ENCODE measurements at places on chromosomes 11 and 22. TPM values are rescaled to one million over a fixed set of nuclear protein-coding genes. Genes with fewer than 3 reads are reported as not detected.
A peak's percentile ranks its signal among the peaks of the same experiment; 100 is the strongest.

- no peak for DNase-seq
These were observed 15.1 kb downstream of the CDKN1C start for GRCh38 chr11:2870460-2870859.

Gene SEC14L2
- 0.71 TPM for total RNA-seq

GRCh38 chr11:2670541-2671100, 29.2 kb downstream of the KCNQ1OT1 start:
- DNase-seq, result no peak

DNA sequence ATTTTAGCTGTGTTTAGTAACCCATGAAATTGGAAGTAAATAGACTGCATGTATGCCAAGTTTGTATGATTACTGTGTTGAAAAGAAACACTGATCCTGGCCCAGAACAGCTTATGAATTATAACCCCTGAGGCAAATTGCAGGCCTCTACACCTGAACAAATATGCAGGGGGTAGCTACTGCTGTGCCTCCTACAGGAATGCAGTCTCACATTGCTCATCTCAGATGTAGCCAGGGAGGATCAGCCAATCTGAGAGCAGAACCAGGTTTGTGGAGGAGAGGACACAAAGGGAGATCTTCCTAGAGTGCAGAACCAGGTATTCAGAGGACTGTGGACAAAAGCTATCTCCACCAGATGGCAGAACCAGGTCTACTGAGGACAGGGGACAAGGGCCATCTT, 442.2 kb upstream of the DDI1 start:
- no peak for DNase-seq

DNA sequence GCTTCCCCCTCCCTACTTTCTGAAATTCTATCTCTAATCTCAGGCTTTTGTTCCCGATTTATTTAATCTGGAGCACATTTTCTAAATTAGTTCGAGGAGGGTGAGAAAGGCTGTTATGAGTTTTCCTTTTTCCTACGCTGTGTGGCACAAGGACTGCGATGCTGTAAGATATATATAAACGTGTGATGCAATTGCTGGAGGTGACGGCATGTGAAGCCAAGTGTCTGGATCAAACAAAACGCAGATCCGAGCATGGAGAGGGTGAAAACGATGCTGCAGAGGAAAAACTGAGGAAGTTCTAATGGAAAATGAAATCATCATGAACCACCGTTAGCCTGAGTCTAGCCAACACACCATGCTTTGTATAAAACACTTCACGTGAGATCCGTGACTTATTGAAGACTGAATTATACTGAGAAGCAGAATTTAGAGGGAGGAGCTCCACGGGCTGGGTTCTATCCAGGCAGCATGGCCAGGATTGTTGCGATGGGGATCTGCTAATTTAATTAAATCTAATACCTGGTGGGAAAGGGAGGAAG, 4.4 kb downstream of the PKNOX2 start:
- DNase-seq, result no peak

Gene SIAE
- total RNA-seq, result 2.5 TPM

- DNase-seq, result no peak
These were observed 65.6 kb downstream of the PPFIBP2 start for GRCh38 chr11:7579361-7579791.

- no peak for DNase-seq
These were observed 318.1 kb upstream of the PITPNB start for GRCh38 chr22:28237112-28237511.

GRCh38 chr11:8739309-8739793, 56.8 kb downstream of the RPL27A start:
- DNase-seq, result no peak

DNA sequence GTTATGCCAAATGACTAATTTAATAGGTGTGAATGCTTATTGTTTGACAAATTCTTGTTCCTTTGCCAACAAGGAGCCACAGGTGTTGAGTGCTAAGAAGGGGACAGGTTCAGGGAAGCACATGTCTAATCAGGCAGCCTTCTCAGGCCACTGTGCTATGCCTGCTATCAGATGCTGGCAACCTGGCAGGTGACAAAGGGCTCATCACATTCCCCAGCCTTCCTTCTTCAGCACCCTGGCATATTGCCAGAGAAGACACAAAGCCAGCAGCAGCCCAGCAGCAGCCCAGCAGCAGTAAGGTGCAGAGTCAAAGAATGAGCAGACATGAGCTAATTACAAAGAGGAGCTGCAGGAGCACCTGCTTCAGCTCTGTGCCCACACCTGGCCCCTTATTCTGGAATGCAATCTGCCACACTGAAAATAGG, 68.2 kb downstream of the GUCY1A2 start:
- no peak for DNase-seq

GRCh38 chr22:20433686-20434241, 3.9 kb downstream of the SCARF2 start:
- no peak for DNase-seq

DNA sequence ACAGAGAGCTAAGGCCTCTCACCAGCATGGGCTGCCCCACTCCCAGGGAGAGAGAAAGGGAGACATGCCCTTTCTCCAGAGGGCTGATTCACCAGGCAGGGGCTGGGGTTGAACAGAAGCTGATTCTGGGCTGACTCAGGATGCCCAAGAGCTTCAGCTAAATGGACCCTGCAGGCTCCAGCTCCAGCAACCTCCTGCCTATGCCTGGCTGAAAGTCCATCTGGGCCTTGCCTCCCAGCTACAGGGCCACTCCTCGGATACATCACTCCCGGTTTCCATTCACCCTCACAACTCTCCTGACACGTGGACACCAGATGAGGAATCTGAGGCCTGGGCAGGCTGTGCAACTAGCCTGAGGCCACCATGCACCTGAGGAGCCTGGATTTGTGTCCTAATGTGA, 215.5 kb downstream of the BUD13 start:
- no peak for DNase-seq

DNA sequence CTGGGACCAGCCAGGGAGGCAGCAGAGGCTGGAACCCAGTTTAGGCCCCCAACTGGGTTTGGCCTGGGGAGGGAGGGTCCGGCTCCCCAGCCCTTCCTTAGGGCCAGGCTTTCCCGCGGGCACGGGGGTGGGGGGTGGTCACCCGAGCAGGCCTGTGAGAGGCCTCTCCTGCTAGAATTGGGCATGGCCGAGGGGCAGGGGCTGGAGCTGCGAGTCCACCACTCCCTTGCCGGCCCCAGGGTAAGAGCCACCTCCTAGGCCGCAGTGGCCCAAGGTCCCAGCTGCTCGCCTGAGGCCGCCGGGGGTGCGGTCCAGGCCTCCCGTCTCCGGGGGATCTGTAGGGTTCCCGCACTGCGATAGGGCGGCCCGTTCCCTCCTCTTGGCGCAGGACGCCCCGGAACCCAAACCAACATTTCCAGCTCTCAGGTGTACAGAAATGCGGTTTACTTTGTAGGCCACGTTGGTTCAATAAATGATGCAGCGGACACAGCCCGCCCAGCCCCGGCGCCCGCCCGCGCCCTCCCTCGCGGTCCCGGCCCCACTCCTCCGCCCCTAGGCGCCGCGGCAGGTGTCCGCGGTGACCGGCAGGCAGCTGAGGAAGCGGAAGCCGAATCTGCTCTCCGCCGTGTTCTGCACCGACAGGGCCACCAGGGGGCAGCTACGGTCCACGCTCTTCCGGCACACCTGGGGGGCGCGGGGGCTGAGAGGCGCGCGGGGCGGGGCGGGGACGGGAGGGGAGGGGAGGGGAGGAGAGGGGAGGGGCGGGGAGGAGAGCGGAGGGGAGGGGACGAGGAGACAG, 5.9 kb downstream of the LMNTD2 start:
- peak; percentile 92 for DNase-seq

Gene CD6
- total RNA-seq, result 18.9 TPM

GRCh38 chr11:21710809-21711208, 482.1 kb upstream of the ANO5 start:
- no peak for DNase-seq

DNA sequence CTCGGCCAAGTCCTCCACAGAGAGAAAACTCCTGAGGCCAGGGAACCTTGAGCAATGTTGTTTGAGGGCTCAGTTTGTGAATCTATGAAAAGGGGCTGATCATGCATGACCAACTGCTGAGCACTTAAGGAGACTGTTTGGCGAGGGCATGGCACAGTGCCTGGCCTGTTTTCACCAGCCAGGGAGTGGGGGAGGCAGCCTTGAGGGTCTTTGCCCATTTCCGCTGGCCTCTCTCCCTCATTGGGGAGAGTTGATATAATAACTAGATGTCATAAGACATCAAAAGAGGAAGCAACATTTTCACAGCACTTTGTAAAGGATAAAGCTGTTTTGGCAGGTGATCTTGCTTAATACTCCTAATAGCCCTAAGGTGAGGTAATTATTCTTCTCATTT, 110.6 kb downstream of the TP53I11 start:
- DNase-seq, result no peak

Gene MUC2
- total RNA-seq, result not detected

Gene CEP164
- 49.9 TPM for total RNA-seq

DNA sequence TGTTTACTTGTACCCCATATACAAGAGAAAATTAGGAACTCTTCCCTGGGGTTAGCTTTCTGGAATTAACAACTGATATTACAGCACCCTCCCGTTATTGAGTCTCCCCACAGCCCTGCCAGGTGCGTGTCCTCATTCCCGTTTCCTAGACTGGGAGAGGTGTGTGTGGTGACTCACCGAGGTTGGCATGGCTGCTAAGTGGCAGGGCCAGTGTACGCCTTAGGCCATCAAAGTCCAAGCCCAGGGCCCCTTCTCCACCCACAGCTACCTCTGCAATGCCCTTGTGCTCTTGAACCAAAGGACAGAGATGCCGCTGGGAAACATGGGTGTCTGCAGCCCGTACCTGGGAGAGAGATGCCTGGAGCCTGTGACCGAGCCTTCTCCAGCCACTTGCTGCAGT, 12.3 kb downstream of the IFT27 start:
- DNase-seq, result no peak

DNA sequence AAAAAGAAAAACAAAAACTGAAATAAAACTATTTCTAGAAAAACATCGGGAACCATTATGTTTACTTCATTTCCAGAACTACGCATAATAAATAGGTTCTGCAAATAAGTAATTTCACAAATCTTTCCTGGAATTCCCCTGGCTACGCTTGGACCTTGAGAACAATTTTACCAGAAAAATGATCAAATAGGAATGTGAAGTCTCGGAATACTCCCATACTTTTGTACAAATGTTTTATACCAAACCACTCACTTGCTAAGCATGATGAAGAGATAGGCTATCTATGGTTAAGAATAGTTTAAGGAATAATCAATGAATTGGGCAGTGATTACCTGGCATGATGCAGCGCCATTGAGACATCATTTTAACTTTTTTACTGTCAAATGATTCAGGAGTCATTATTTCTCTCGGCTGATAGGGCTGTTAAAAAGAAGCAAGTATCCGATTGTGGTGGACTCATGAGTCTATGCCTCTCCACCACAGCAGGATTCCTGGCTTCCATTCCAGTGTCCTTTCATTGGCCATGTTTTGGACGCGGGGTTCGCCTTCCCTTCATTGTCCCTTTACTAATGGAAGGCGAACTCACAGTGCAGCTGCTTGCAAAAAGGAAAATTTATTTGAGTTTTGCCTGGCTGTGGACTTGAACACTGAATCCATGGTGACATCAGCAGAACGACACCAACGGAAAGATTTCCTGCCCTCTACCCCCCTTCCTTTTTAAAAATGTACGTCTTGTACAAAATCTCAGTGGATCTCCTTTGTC, 39.9 kb upstream of the BLID start:
- DNase-seq, result no peak

Gene UBQLNL
- total RNA-seq, result not detected

DNA sequence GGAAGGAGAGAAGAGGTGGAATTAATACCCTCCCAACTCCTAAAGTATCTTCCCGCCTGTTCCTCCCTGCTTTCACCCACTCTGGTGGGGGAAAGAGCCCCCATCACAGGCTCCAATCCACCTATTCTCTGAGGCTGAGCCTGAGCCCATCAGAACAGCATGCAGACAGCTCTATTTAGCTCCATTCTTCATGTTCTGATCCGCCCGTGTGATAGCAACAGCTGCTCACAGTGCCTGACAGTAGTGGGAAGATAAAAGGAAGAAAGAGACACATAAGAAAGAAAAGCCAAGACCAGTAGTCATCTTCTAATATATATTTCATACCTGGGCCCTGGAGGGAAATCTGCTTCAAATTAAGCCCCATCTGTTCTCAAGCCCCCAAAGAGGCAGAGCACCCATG, 80.3 kb upstream of the AKIP1 start:
- no peak for DNase-seq

DNA sequence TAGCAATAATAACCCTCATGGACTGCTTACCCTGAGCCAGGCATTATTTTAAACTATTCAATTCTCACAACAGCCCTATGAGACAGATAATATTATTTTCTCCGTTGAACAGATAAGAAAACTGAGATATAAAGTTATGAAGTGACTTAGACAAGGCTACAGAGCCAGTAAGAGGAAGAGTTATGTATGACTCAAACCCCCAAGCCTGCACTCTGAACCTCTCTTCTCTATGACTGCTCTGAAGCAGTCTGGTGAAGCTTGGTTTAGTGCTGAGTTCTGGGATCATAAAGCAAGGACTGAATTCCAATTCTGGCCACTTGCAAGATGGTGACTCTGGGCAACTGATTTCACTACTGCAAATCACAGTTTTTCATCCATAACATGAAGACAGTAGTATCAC, 34.5 kb downstream of the TNKS1BP1 start:
- no peak for DNase-seq

DNA sequence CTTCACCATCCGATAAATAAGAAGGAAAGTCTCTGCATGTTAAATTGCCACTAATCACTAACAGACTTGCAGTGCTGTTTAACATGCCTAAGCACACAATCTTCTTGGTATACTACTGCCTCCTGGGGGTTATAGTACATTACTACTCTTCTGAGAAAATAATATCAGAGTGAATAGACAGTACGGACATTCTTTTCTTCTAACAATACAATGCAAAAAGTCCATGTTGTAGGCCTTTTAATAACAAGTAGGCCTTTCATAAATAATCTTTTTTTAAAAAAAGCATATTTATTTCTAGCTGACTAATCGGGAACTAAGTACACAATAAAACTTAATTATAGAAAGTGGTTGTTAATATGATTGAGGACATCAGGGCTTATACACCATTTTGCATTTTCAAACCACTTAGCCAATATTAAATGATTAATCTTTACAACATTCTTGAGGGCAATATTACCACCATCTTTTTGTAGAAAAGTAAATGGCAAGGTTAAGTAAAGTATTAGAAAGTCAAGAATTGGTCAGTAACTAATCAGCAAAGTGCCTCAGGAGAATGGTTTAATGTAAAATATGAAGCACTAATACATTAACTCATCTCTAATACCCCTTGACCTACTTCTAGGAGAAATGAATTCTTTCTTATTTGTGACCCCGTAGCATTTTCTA, 84.7 kb downstream of the TTC28 start:
- DNase-seq, result no peak

DNA sequence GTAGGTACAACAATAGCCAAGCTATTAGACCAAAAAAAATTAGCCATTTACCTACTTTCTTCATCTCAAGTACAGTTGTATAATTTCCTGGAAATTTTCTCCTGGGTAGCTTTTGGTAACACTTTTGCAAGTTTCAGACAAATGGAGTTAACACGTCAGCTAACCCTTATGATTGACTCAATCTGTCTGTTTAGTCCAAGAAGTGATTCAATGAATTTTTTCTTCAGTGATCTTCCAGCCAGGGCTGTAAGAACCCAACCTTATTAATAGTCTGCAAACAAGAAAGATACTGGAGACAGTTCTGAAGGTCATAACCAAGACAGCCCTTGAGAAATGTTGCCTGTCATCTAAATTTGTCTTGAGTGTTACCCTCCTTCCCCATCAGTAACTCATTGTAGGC, 30.1 kb upstream of the FIBIN start:
- DNase-seq, result no peak

Gene YPEL4
- total RNA-seq, result 1.2 TPM

All from natural killer cell (primary cell).